ENCODE measurements at places on chromosomes 2 and 18.

DNA sequence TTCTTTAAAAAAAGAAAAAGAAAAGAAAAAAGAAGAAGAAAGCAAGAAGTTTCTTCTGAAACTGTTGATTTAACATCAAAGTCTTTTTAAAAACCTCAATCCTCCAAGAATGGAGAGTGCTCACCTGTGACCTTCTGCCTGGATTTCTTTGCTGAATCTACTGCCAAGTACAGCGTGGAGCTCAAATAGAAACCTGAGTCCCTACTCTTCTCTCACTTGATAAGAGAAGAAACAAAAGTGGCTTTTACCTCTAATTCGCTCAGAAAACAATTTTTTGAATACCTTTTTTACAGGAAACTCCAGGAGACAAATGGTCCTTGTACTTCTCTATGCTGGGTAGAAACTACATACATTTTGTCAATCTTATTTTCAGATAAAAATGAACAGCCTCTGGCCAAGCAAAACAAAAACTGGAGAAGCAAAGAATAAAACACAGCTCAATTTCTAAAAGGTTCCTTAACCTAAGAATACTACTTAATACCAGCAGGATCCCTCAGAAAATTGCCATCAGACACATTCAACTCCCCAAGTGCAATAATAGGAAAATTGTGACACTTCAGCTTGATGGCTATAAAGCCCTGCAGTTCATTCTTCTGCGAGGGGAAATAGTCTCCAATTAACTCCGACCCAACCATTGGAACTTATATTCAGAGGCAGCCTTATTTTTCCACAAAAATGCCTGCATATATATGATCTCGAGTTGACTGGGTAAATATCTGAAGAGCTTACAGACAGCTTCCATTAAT is 85.8 kb downstream of the GRB14 start:
- no peak for DNase-seq

GRCh38 chr18:4672162-4672561 is 217.1 kb upstream of the DLGAP1 start:
- no peak for DNase-seq

DNA sequence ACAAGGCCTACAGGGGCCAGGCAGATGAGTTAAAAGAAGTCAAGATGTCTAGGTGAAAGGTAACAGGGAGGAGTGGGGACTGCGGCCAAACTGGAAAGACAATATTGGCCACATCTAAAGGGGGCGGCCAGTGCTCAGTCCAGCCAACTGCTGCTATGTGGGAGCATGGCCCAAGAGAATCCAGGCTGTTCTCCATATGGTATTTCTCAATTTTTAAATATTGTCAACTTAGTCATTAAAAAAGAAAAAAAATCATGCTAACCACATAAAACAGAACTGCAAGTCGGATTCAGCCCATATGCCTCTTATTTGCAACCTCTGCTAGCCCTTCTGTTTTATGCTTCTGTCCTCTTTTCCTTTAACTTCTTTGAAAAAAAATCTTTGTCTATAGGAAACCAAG is 14.8 kb downstream of the TRABD2A start:
- DNase-seq: no peak

DNA sequence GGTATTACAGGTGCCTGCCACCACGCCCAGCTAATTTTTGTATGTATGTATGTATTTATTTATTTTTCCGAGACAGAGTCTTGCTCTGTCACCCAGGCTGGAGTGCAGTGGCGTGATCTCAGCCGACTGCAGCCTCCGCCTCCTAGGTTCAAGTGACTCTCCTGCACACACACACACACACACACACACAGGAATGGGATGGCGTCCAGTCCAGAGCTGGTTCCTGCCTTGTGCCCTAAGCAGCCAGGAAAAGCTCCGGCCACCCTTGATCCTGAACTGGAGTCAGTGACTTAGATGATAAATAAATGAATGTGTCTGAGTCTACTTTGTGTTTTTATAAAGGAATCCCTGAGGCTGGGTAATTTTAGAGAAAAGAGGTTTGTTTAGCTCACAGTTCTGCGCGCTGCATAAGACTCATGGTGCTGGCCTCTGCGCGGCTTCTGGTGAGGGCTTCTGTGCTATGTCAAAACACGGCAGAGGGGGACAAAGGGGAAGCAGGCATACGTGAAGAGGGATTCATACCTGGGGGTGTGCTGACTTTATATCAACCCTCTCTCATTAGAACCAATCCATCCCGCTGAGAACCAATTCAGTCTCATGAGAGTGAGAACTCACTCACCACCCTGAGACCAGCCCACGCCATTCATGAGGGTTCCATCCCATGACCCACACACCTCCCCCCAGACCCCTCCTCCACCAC is 59.7 kb upstream of the PHLPP1 start:
- no peak for DNase-seq

GRCh38 chr2:181364492-181365170 is 92.6 kb upstream of the ITGA4 start:
- DNase-seq: no peak

DNA sequence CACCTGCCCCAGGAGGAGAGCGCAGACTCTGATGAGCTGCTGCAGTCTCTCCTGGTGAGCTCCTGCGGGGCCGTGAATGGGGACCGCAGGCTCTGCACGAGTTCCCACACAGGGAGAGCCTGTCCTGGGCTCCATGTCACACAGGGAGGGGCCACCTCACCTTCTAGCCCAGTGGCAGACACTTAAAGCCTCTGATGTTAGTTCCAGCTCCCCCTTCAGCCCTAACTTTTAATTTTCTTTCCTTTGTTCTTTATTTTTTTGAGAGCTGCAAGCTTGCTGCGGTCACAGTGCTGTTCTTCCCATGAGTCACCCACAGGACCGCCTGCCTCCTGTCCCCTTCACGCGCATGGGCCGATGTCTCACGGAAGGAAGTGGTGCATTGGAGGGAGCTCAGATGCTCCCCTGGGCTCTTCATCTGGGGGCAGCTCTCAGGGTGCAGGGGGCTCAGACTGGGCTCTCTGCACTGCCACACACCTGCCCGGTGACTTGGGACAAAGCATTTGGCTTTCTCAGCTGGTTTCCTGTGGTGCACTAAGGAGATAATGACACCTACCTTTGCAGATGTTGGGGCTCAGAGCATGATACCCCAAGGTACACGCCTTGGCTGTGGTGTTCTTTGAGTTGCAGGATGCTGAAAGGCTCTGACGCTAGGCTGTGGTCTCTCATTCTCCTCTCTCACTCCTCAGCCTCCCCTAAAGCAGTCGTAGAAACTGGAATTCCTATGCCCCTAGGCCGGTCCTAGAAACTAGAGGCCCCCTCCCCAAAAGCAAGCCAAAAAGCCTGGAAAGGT is 37.2 kb upstream of the PXDN start:
- peak; percentile 61 for DNase-seq
